ENCODE measurements at places on chromosomes 1 and 21.

GRCh38 chr1:203818399-203818798, 23.0 kb downstream of the ZBED6 start:
- DNase-seq = no peak

- DNase-seq = no peak
Observed at GRCh38 chr1:19656780-19657466, 7.8 kb upstream of the HTR6 start.

DNA sequence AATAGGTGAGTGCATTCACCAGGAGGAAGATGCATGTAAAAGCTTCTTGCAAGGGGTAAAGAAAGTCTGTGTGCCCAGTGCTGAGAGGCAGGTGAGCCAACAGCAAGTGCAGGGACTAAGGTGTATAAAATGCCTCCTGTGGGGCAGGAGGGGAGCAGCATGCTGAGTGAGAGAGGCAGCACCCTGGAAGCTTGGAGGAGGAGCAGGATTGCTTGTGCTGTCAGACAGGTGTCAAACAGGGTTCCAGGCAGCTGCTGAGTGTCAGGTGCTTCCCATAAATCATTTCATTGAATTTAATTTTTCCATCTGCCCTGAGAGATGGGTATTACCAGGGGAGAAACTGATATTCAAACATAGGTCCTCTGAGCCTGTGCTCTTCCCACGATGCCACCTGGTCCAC, 13.9 kb downstream of the BSND start:
- no peak for DNase-seq

DNA sequence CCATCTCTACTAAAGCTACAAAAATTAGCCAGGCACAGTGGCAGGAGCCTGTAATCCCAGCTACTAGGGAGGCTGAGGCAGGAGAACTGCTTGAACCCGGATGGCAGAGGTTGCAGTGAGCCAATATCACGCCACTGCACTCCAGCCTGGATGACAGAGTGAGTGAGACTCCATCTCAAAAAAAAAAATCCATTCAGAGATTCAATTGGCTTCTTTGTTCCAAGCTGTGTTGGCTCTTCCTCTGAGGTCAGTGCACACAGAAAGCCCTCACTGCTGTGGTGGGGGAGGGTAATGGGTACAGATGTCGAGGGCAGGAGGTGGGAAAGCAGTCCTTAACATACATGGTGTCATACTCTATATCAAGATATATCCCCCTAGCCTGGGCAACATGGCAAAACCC, 14.7 kb downstream of the TIE1 start:
- no peak for DNase-seq

GRCh38 chr1:228990906-228991569, 255.8 kb downstream of the RHOU start:
- no peak for DNase-seq

- no peak for DNase-seq
Observed at GRCh38 chr1:32868085-32868484, 2.6 kb downstream of the FNDC5 start.

DNA sequence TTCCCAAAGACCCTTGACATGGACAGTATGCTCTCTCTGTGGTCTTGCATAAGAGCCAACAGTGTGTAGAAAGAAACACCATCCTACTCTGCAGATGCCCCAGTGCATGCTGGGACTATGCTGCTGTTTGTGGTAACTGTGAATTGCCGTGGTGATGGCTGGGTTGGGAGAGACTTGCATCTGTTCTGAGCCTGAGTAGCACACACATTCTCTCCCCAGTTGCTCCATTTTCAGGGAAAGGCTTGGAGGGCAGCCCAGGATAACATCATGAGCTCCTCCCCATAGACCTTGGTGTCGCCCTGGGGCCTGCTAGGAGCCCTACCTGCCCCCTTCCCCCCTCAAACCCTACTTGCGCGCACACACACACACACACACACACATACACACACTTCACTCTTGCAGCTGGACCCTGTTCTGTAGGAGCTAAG, 120.9 kb upstream of the IPO9 start:
- DNase-seq = no peak

DNA sequence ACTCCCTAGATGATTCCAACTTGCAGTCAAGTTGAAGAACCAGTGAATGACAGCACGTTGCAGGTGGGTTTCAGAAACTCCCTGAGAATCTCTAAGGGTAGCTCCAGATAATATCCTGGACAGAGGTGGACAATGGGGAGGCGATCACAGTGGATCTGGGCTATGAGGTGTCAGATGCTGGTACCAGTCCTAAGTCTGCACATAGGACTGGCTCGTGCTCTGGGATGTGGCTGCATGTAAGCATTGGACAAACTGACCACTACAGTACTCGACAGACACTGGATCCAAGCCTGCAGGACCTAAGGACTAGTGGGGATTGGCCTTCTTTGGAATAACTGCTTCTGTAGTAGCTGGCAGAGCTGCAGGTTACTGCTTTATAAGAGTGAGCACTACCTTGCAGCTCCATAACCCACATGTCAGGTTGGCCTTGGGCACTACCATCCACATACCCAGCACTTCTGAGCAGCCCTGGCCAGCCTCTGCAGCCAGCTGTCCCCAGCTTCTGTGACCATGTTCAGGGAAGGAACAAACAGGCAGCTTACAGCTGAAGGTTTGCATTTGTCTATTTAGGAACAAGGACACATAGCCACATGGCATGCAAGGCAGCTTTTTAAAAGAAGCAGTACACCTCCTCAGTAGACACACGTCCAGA, 33.2 kb upstream of the DNAH14 start:
- DNase-seq = no peak

DNA sequence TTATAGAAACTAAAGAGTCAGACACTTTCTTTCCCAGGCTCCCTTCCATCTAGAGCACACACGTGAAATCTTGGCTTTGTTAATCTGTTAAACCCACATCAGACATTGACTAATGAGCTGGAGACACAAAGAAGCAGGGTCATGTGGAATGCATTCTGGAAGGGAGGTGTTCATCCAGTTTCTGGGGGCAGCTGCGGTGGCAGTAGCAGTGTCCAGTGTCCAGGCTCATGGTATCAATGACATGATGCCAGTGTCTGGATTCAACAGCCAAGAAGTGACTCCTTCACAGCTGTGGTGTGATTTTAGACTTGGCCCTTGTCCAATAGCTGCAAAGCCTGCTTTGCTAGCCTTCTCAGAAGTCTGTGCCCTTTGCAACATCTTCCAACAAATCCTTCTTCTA, 95.2 kb downstream of the NTPCR start:
- DNase-seq = no peak

GRCh38 chr1:55490547-55490946, 275.4 kb upstream of the USP24 start:
- DNase-seq = no peak

DNA sequence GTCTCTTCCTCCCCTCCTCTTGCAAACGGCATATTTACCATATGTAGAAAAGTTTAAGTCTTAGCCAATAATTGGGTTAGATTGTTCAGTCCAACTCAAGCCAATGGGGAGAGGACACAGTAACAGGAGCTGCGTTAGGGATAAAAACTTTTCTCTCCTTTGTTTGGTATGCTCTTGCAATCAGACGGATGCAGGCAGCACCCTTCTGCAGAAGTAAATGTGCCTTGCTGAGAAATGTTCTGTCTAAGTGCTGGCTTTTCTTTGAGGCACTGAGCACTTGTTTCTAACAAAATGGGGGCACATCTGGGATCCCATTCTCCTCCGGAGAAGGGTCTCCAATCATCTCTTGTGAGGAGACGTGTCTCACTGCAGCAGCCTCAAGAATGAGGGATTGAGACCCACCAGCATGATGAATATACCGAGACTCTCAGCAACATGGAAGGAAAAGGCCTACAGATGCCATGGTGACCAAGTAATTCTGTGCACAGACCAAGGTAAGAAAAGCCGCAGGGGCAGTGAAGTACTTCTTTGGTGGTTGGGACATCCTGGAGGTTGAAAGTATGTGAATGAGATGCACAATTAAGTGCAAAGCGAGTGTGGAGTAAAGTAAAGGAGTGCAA, 20.7 kb upstream of the GNG4 start:
- no peak for DNase-seq

DNA sequence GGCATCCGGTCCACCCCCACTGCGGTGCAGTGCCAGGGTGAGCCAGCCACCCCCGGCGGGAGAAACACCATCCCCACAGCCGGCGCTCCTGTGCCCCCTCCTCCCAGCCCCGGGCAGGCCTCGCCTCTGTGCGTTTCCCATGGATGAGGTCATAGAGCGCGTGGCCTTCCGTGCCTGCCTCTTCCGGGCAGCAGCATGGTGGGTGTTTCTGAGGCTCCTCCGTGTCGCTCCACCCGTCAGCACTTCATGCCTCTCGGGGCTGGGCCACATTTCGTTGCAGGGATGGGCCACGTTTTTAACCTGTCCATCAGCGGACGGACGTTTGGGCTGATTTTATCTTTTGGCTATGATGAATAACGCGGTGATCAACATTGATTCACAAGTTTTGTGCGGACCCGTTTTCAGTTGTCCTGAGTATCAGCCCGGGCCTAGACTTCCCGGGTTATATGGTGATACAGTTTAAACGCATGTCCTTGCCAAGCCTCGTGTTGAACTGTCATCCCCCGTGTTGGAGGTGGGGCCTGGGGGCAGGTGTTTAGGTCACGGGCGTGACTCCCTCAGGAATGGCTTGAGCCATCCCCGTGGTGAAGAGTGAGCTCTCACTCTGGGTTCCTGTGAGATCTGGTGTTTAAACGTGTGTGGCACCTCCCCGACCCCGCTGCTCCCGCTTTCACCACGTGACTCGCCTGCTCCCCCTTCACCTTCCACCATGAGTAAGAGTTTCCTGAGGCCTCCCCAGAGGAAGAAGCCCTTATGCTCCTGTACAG, 64.8 kb downstream of the SLX9 start:
- DNase-seq = no peak

- DNase-seq = no peak
Observed at GRCh38 chr1:40352126-40352525, 21.4 kb upstream of the SMAP2 start.

- no peak for DNase-seq
Observed at GRCh38 chr1:32622806-32623681, 27.3 kb downstream of the ZBTB8OS start.

- no peak for DNase-seq
Observed at GRCh38 chr1:201758499-201759050, 70.4 kb upstream of the IPO9 start.

- DNase-seq = no peak
Observed at GRCh38 chr1:159955456-159955855, 1.4 kb upstream of the SLAMF9 start.

- no peak for DNase-seq
Observed at GRCh38 chr1:172184506-172185191, 235.8 kb upstream of the C1orf105 start.

- DNase-seq = no peak
Observed at GRCh38 chr1:90779573-90779972, 62.5 kb upstream of the BARHL2 start.

GRCh38 chr1:46301808-46302640, 1.4 kb downstream of the LRRC41 start:
- DNase-seq = no peak

DNA sequence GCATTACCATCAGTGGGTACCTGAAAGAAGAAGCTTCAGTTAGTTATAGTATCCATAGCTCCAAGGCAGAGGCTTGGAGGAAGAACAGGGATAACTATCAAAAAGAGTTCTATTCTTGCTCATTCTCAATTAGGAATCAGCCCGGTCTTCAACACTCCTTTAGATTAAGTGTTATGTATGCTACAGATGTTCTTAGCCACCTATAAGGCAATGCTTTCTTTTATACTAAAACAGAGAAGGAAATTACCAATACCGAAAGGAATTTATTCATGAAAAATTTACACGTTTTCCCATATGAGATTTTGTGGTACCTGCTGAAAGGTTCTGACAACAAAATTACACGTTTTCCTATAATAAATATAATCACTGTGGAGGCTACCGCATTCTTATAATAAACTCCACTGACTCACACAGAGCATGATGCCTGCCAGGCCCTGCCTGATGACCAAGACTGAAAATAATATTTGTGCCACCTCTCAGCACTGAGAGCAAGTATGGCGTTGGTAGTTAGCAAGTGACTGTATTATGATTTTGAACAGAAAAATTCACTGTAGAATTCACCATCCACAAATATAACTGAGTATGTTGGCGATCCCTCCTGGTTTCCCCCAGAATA, 58.3 kb downstream of the APP start:
- DNase-seq = no peak

DNA sequence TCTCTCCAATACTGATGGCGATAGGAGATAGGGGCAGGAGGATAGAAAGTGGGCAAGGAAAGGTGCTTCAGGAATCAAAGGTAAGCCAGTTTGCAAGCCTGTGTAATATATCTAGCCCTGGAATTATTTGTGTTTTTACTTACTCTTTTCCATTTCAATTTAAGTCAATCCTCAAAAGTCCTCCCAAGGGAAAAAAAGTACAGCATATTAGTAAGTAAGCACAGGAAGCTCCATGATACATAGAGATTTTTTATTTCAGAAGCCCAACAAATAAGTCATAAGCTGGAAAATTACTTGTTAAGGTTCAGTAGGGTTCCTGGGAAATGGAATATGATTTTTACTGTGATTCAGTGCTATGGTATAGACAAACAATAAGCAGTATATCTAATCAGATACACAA, 337.7 kb upstream of the DUSP10 start:
- DNase-seq = no peak

GRCh38 chr1:27044613-27045151, 32.0 kb upstream of the TENT5B start:
- peak; percentile 85 for DNase-seq

- no peak for DNase-seq
Observed at GRCh38 chr1:161207173-161207572, 5.0 kb downstream of the NDUFS2 start.

- DNase-seq = no peak
Observed at GRCh38 chr1:99579691-99580172, 66.2 kb upstream of the PALMD start.

DNA sequence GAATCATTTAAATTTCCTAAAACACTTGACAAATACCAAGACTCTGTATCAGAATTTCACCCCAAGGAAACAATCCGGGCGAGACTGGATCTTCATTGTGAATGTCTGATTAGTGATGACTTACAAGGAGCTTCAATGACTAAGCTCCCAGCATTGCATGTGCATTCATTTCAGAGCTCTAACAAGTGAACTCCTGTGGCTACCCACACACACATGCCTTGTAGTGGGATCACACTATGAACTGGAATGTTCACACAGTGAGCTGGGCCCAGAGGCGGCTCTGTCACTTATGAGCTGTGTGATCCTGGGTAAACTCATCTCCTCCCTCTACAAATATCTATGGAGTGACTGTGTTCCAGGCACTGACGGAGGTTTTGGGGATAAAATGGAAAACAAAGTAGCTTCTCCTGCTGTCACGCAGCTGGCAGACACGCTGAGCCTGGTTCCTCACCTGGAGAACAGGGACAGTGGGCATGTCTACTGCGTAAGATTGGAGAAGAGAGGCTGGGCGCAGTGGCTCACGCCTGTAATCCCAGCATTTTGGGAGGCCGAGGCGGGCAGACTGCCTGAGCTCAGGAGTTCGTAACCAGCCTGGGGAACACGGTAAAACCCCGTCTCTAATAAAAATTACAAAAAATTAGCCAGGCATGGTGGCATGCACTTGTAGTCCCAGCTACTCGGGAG, 56.9 kb downstream of the CLSTN1 start:
- DNase-seq = no peak

Measured in stimulated activated CD8-positive, alpha-beta memory T cell treated with anti-CD3 and anti-CD28 coated beads, Interleukin-4, amount 100 ng/mL, for 1 hour (primary cell).